CD8-positive, alpha-beta T cell (primary cell): ENCODE measurements at places on chromosomes 11 and 22.

DNA sequence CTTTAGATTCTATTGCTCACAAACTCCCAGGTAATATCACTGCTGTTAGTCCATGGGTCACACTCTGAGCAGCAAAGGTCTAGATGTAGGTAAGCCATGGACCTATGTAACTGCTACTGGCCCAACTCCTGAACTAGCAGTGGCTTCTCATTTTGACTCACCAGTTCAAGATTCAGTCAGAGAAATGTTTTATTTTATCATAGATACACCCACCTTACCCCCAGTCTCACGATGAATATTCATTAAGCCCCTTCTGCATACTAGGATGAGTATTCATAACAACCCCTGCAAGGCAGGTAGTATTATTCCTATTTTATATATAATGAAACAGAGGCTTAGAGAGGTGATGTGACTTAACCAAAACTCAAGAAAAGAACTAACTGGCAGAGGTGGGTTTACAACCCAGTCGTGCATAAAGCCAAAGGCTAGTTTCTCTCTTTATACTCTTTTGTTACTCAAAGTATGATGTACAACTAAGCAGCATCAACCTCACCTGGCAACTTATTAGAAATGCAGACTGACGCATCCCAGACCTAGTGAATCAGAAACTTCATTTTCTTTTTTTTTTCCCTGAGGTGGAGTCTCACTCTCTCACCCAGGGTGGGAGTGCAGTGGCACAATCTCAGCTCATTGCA lies 957.6 kb upstream of the CCDC90B start:
- DNase-seq = no peak

DNA sequence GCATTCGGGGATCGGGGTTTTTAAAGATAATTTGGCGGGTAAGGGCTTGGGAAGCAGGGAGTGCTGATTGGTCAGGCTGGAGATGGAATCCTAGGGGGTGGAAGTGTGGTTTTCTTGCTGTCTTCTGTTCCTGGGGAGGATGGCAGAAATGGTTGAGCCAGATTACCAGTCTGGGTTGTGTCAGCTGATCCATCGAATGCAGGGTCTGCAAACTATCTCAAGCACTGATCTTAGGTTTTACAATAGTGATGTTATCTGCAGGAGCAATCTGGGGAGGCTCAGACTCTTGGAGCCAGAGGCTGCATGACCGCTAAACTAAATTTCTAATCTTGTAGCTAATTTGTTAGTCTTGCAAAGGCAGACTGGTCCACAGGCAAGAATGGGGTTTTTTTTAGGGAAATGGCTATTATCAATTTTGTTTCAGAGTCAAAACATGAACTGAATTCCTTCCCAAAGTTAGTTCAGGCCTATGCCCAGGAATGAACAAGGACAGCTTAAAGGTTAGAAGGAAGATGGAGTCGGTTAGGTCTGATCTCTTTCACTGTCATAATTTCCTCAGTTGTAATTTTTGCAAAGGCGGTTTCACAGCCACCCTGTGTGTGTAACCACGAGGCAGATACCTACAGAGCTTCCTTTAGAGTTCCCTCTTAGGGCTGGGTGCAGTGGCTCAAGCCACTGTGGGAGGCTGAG lies 10.2 kb downstream of the SCGB1A1 start:
- DNase-seq = no peak

- DNase-seq = no peak
Measured at GRCh38 chr11:32426819-32427615, 8.3 kb downstream of the WT1 start.

GRCh38 chr11:10301656-10302358 lies 3.1 kb upstream of the ADM start:
- DNase-seq = no peak

- DNase-seq = no peak
Measured at GRCh38 chr22:46646531-46647215, 26.5 kb downstream of the GRAMD4 start.

DNA sequence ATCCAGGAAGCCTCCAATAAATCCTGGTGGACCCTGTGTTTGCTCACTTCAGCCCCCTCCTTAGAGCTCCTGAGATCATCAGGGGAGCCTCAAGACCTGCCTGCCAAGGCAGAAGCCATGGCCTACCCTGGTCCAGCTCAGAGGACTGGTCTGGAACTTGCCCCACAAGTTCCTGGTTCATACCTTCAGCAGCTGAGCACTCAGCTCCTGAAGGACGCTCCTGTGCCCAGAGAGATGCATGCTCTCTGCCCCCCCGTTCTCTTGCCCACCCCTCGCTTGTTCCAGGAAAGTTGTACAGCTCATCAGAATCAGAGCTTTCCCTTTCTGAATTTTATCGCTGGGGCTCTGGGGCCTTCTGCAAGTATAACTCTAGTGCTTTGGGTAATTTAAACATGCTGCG lies 210.5 kb upstream of the ISX start:
- no peak for DNase-seq

DNA sequence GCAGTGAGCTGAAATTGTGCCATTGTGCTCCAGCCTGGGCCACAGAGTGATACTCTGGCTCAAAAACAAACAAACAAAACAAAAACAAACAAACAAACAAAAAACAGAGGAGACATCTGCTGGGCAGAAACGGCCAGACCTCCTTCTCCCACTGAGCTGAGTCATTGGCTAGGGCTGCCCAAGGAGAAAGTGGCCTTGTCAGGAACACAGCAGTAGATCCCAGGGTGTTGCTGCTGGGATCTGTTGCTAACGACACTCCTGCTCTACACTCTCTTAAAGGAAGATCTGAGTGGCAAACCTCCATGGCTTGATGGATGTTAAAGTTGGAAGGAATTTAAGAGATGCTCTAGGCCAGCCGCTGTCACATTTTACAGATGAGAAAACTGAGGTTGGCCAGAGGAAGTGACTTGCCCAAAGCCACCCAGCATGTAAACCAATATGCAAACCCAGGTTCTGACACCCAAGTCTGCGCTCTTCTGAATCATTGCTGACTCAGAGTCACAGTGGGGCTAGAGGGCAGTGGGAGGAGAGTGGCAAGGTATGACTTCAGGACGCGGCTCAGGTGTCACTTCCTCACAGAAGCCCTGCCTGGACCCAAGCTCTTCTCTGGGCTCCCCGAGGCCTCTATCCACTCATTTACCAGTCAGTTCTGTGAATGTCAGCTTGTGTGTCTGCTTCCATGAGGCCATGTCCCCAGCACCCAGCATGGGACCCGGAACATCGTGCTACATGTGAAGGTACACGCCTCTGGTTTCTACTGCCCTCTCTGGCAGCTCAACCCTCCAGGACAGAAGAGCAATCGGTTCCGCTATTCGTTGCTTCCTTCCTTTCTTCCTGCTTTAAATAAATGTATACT lies 11.3 kb upstream of the GDPD5 start:
- peak; percentile 22 for DNase-seq

DNA sequence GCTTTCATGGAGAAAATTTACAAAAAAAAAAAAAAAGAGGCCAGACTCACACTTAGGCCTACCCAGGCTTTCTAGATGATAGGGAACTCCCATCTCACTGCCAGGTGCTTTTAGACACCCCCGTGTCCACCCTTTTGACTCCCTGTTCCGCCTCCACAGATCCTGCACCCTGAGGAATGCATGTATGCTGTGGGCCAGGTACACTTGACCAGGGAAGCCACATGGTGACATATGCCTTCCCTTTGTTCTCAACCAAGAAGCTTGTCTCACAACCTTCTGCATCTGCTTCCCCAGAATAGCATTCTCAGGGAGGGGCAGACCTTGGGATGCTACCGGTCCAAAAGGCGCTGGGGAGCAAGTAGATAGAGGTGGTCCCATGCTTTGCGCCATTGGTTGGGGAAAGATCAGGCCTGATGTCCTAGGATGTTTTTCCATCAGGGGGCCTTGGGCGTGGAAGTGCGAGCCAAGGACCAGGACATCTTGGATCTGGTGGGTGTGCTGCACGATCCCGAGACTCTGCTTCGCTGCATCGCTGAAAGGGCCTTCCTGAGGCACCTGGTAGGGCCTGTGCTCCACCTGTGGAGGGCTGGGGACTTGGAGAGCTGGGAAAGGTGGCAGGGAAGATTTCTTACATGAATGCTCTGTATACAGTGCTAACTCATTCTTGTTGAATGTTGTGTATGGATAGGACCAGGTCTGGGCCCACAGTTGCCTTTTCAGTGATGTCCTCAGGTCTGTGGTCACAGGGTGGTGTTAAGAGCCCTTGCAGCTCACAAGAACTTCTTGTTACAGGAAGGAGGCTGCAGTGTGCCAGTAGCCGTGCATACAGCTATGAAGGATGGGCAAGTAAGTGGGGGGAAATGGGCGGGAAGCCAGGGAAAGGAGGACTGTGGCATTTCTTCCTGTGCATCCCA lies 7.5 kb downstream of the HMBS start:
- DNase-seq = no peak

DNA sequence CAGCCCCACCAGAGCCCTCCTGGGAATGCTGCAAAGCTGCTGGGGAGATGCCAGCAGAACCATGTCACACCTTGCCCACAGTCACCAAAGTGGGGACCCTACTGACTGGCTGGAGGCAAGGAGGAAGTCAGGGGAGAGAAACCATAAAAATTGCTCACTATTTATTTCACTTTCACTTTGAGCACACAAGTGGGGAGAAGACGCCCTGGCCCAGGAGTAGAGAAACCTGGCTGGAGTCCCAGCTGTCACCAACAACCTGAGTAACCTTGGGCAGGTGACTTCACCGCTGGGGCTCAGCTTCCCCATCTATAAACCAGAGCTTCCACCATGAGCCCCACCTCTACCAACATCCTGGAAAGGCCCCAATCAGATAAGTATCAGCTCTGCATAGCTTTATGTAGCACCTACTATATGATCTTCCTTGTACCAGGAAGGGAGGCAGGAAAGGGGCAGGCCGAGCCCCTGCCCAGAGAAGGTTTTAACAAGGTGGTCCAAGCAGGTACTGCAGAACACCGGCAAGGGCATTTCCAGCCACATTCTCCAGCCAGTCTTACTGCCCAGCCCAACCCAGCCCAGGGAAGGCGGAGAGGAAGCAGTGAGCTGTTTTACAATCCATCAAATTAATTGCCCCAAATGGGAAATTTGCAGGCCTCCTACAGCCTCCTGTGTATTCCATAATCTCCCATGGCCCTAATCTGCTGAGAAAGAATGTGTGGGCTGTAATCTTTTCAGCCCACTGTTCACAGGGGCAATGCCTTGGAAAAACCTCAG lies 27.6 kb downstream of the PLEKHA7 start:
- DNase-seq = peak; percentile 57

- no peak for DNase-seq
Measured at GRCh38 chr11:70314730-70315129, 44.2 kb downstream of the PPFIA1 start.

- DNase-seq = no peak
Measured at GRCh38 chr11:2406451-2406850, 5.9 kb downstream of the TSSC4 start.

DNA sequence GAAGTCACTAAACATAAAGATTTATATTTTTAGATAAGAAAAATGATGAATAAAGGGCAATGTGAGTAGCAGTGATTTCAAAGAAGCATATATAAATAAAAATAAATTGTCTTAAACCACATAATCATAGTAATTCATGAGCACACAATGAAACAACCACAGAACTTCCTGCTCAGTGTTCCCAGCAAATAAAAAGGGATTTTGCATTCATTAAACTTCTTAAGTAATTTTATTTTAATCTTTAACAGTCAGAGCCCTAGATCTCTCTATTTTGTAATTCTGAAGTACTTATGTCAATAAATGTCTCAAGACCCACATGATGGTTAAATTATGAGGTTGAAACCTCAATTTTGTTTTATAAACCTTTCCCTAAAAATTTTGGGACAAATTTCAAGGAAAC lies 14.5 kb upstream of the MMP20 start:
- no peak for DNase-seq

DNA sequence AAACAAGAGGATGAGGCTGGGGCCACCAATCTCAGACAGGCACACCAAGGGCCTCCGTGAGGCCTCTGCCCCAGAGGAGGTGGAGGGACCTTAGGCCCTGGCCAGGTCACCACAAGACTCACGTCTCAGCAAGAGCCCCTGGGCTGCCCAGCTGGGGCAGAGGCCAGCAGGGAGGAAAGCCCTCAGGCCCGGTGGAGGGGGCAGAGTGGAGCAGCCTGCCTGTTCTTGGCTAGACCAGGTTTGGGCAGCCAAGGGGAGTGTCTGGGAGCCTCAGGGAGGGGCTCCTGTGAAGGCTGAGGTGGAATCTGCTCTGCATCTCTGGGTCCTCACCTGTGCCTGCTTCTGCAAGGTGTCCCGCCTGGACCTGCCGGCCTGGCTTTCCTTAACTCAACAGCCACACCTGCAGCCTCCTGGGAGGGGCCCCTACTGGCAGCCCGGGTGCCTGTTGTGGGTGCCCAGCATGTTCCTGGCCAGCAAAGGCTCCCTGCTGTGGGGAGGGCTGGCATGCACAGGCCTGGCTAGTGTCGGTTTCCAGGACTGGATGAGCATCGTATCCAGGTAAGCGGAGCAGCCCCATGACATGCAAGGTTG lies 11.9 kb downstream of the TTLL12 start:
- no peak for DNase-seq

DNA sequence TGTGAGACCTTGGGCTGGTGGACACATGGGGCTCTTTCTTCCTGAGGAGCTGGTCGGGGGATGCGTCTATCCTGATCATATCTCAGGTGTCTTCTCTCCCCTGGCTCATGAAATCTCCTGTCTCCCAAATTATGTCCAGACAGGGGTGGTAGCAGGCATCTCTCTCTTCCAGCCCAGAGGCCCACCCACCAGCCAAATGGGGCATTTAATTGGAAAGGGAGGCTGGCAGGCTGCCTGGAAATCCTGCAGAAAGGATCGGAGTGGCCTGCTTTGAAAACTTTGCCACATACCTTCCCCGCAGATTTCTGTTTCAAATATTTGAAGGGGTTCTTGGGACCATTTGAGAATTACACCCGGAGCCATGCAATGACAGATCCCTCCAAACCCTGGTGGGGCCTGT lies 37.4 kb downstream of the SMIM38 start:
- no peak for DNase-seq

GRCh38 chr11:64152841-64153691 lies 12.8 kb downstream of the MACROD1 start:
- peak; percentile 71 for DNase-seq

GRCh38 chr22:30922151-30922611 lies 46.4 kb downstream of the MORC2 start:
- DNase-seq = peak; percentile 86

DNA sequence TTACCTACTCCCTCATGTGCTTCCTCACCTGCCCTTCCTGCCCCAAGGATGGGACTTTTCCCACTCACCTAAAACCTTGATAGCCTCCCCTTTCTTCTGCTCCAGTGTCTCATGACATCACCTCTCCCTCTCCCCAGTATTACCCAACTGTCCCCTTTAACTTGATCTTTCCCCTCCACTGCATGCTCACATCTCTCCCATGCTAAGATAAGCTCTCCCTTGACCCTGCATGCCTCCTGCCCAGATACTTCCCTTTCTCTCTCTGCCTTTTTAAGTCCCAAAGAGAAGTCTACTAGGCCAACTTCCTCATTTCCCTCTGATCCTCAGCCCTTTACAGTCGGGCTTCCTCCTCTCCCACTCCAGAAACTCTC lies 14.8 kb downstream of the CD3E start:
- no peak for DNase-seq
